Activated CD4-positive, alpha-beta T cell treated with anti-CD3 and anti-CD28 coated beads for 24 hours (primary cell): ENCODE measurements at places on chromosomes 7 and 10.

- no peak for DNase-seq
Observed at GRCh38 chr10:101550965-101551364, 37.1 kb downstream of the POLL start.

GRCh38 chr10:92688573-92688926 is 1.2 kb upstream of the HHEX start:
- no peak for DNase-seq

DNA sequence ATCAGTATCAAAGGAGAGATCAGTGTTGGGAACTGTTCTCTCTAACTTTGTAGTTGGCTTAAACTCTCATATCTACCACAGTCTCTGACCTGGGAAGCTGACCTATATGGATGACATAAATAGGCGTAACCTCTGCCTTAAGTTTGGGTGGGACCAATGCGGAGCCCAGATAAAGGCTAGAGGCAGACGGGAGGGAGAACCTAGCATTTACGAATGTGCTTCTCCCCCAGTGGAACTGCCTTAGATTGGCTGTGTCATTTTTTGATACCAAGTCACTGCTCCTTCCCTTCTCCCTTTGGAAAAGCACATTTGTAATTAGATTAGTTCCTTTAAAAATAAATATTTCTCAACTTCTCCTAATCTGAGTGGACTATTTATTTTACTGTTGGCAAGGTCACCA is 23.7 kb upstream of the LRRN3 start:
- DNase-seq = no peak

DNA sequence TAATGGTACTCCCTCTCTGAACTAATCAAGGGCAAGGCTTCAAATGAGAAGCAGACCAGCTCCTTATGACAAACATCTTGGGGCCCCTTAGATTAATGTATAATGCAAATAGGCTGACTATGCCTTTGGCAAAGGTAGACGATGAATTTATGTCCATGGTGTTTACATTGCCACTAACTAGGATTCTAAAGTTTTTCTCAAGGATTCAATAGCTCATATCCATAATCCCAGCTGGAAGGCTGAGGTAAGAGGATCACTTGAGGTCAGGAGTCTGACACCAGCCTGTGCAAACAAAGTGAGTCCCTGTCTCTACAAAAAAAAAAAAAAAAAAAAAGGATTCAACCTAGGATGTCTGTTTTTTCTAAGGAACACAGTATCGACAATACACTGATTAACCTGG is 96.5 kb downstream of the ORC5 start:
- no peak for DNase-seq

GRCh38 chr7:4774658-4775249 is 669 bp upstream of the AP5Z1 start:
- no peak for DNase-seq

DNA sequence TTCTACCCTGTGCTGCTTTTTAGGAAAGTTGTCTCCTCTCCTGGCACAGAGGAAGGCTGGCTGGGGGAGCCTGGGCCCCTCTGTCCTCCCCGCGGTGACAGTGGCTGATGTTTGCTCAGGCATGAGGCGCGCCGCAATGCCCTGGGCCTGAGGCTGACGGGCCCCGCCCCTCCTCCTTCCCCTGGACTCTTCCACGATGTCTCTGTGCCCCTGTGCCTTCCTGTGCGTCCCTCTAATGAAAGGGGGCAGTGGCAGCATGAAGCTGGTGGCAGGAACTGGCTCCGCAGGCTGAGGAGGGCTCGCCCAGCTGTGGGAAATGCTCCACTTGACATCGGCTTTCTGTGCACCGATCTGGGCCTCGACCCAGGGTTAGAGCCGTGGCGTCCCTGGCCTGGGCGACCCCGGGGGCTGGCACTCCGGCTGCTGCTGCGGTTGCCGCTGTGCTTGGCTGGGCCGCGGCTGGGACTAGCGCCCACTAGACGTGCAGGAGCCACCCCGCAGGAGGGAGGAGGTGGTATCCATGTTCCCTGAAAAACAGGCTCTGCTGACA is 67.9 kb downstream of the ZNF680 start:
- DNase-seq = no peak

DNA sequence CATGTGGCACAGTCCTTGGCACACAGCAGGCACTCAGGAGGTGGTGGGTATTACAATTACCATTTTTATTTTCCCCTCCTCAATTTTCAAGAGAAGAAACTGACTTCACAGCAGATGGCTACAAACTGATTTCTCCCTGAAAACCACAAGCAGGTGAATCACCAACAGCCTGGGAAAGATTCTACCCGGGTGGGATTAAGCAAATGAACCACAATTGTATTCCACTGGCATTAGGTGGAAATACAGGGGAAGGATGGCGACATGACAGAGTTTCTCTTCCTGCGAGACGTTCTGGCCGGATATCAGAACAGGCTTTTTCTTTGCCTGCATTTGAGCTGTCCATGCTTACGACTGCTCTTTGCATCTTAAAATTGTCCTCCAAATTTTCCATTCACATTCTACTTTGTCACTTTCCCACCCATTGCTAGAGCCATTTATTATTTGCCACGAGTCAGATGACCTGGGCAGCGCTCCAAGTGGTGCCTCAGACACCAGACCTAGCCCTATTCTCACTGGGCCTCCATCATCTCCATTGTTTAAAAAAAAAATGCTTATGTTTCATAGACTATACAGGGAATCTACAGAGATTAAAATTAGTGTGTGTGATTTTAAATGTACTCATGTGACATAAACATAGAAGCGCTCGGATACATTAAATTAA is 4.6 kb downstream of the DENND11 start:
- DNase-seq = no peak

- DNase-seq = no peak
Observed at GRCh38 chr10:74437822-74438221, 286.8 kb downstream of the ADK start.

GRCh38 chr7:100588438-100588837 is 2.3 kb downstream of the FBXO24 start:
- DNase-seq = no peak

- DNase-seq = no peak
Observed at GRCh38 chr7:158695726-158696452, 8.7 kb downstream of the NCAPG2 start.

DNA sequence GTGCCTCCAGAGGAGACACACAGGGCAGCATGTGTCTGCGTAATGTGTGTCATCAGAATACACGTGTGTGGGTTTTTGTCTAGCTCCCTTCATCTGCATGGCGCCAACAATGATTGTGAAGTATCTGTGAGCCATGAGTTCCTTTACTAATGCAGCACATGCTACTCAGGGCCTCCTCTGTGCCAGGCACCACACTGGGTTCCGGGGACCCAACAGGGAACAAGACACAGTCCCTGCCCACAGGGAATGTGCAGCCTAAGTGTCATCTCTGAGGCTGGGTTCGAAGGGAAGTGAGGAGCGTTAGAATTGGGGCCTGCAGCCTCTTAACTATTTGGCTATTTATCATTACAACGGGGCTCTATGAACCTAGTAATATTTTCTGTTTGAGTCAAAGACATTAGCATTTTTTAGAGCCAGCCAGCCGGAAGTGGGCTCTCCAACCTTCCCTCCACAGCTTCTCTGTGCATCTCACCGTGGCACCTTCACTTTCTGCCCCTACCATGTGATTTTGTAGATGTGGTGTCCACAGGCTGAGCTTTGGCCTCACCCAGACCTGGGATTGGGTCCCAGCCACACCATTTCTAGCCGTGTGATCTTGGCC is 43.9 kb upstream of the SRGN start:
- no peak for DNase-seq

GRCh38 chr7:151715666-151716315 is 161.1 kb downstream of the PRKAG2 start:
- DNase-seq = no peak

DNA sequence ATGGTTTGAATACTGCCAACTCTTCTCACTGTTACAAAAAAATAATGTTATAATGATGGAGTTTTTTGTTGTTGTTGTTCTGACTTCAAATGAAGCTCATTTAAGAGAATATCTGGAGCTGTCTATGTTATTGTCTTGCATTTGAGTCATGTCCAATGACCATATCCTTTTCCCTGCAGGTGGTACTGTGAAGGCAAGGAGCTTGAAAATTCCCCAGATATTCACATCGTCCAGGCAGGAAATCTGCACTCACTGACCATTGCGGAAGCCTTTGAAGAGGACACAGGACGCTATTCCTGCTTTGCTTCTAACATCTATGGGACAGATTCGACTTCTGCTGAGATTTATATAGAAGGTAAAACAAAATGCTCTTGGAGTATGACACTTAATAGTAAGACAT is 33.5 kb downstream of the MYPN start:
- no peak for DNase-seq

GRCh38 chr10:132418527-132419416 is 21.8 kb downstream of the PWWP2B start:
- DNase-seq = no peak

GRCh38 chr10:188546-188945 is 53.3 kb downstream of the ZMYND11 start:
- no peak for DNase-seq

- no peak for DNase-seq
Observed at GRCh38 chr10:95414844-95415485, 124.2 kb upstream of the PDLIM1 start.

DNA sequence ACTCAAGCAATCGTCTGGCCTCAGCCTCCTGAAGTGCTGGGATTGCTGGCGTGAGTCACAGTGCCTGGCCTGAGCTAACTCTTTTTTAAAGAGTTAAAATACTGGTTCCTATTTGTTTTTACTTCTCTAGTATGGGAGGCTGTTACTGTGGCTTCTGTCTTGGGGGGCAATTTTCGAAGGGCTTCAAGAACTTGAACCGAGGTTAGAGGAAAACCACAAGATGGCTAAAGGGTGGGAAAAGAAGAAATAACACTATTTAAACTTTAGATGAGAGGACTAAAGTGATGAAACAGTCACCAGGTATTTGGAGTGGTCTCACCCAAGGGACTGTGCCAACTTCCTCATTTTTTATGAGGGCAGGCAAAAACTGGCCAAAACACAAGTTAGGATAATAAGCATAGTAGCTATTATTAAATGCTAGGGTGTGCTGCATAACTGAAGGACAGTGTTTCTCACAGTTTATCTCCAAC is 17.8 kb downstream of the MET start:
- DNase-seq = no peak

- no peak for DNase-seq
Observed at GRCh38 chr7:36860681-36861080, 136.4 kb upstream of the AOAH start.

DNA sequence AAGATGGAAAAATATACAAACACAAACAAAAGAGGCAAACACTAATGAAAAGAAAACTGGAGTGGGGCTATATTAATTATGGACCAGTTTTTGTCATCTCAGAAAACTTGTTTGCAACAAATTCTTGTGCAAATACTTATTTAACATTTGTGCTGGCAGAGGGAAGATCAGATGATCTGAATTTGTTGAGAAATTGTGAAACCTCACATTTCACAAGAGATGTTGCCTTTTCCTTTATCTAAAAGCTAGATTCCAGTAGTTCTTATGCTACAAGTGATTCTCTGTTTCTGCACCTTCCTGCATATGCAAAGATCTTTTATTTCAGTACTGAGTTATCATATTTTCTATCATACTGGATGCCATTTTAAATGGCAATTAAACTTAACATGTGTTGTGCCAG is 320.7 kb downstream of the SUGCT start:
- no peak for DNase-seq

- no peak for DNase-seq
Observed at GRCh38 chr7:151454932-151455530, 15.1 kb upstream of the CRYGN start.

DNA sequence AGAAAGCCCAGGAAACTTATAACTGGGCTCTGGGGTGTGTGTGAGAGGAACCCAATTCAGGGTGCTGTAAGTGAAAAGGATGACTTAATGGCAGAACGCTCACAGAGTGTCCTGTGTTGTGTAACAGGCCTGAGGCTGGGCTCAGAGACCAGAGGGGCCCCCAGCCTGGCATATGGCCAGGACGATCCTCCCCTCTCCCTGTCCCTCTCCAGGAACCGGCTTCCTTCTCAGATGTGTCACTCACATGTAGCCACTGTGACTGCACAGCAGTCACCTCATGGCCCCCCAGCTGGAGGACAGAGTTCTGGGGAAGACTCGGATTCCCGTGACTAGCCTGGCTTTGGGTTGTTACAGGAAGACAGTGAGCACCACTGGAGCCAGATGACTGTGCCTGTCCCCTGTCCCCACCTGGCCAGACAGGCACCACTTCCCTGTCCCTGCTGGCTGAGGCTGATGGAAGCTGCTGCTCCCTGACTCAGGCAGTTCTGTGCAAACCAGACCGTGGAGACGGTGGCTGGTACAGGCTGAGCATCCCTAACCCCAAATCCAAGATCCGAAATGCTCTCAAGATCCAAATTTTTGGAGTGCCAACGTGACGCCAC is 220.5 kb downstream of the MLLT10 start:
- no peak for DNase-seq

GRCh38 chr7:87475359-87476178 is at the start of gene ABCB4:
TSS of gene ABCB4 (minus strand) at chr7:87475680. CDS start at chr7:87475465, 215 bp downstream.
- DNase-seq = no peak

GRCh38 chr10:75655791-75656451 is 224.5 kb downstream of the LRMDA start:
- no peak for DNase-seq

DNA sequence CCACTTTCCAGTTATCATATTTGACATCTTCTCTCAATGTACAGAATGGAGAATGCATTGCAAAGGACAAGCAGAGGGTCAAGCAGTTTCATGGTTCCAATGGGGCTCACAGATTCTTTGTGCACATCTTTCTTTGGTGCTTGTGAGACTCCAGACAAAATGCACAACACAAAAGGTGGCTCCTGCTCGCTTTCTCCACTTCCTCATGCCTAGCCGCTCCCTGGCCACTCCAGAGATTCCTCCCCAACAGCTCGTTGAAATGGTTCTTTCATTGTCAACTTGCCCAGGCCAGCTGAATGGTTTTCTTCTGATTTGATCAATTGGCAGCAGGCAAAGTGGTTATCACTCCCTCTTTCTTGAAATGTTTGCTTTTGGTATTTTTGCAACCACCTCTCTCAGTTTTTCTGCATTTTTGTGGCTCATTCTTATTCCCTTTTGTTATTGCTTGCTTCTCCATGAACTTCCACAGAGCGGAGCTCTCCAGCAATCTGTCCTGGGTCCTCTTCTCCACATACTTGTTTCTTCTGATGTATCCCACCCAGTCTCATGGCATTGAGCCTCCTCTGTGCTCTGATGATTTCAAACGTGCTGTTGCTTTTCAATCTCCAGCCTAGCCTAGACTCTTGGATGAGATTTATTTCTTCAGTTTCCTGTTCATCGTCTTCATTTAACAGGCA is 507.8 kb upstream of the MKI67 start:
- no peak for DNase-seq

GRCh38 chr7:94182721-94183120 is 178.6 kb upstream of the BET1 start:
- no peak for DNase-seq
